CD4-positive, alpha-beta T cell treated with Interleukin-15 for 1 hour (primary cell): ENCODE measurements at places on chromosomes 3 and 15.

GRCh38 chr15:74392451-74392830, 25.0 kb upstream of the CYP11A1 start:
- no peak for DNase-seq

DNA sequence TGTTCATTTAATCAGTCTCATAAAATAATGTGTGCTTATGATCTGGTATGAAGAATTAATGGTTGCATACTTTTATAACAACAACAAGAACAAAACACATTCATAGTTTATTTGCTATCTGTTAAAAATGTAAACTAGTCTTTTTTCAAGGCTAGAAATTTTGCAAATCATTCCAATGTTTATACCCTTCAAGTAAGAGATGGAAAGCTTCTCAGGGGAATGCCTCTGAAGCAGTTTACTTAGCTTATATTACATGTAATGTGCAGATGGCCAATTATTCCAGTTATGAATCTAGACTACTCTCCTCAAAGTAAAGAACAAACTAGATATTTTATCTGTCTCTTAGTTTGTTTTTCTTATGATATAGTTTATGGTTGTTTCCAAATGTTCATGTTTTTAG, 575.4 kb downstream of the NAALADL2 start:
- DNase-seq: no peak

DNA sequence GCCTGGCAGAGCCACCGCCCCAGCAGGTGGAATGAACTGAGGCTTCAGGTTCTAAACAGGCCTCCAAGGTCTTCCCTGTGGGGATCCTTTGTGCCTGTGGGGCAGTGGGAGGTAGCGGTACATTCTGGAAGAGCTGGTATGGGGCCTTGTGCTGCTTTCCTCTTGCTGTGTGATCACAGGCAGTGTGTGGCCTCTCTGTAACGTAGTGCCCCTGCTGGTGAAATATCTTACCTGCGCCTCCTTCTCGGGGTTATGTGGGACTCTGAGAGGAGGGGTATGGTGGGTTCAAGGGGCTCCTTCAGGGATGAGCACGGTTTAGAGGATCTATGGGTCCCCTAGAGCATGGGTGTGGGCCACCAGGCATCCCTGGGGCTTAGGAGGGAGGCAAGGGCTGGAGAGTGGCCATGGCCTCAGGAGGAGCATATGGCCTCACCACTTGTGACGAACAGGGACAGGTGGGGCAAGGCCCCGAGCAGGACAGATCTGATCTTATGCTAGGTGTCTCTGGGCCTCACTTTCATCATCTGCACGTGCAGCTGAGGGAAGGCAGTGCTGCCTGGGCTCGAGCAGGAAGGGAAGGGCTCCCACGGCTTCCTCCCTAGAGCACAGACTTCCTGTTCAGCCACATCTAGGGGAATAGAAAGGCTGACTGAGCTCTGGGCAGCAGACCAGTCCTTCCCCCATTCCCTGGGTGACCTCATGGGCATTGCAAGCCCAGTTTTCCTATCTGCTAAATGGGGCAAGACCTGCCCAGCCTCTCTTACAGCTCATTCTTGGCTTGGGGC, 1.9 kb upstream of the ALS2CL start:
- peak; percentile 64 for DNase-seq

DNA sequence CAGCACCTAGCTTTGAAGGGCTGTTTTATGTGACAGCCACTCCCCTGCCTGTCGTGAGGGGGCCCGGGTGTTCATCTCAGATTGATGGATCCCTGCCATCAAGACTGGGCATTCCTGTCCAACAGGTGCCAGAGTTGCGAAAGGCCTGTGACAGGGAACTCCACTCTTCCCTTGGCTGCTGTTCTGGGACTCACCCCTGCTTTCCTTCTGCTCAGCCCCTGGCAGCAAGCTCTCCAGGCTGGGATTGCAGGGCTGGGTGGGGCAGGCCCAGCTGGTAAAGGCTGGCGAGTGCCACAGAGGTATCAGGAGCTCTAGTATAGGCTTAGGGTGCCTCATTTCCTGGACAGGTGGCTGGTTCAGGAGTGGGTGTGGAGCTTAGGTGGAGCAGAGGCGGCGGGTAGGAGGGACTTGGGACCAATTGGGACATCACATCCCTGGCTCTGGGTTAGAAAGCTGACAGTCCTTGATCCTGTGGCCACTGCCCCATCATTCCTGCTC, at the start of gene PLA2G4B:
PLA2G4B (plus strand) TSS at position 448 of the 498 bp plus-strand sequence. CDS start 67 bp downstream, outside the sequence.
- no peak for DNase-seq

- no peak for DNase-seq
These were observed 62.7 kb upstream of the SLCO3A1 start for GRCh38 chr15:91790836-91791235.

- DNase-seq: no peak
These were observed 17.8 kb upstream of the THUMPD3 start for GRCh38 chr3:9345041-9345440.

DNA sequence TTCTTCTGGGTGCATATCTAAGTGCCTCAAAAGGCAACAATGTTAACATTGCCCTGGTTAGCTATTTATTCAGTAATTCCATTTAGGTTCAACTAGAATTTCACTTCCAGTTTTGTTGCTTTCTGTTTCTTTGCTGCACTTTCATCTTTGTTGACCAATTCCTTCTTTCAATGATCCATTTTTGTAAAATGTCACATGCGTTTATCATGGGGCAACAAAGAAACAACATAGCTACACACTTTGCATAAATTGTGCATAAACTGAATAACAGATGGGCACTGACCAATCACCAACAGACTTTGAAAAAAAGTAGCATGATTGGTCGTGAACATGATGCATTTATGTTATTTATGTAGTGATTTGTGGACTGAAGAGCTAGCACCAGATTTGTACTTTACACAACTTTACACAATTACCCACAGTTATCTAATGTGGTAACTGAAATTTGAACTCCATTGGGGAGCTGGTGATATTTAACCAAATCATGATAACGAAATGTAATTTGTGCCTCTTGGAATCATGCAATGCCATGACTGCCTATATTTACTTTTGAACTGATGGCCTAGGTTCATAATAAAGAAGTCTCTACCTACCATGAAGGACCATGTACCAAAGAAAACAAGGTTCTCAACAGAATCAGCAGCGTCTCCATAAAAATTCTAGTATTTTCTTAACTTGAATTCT, 7.1 kb upstream of the CPOX start:
- no peak for DNase-seq

DNA sequence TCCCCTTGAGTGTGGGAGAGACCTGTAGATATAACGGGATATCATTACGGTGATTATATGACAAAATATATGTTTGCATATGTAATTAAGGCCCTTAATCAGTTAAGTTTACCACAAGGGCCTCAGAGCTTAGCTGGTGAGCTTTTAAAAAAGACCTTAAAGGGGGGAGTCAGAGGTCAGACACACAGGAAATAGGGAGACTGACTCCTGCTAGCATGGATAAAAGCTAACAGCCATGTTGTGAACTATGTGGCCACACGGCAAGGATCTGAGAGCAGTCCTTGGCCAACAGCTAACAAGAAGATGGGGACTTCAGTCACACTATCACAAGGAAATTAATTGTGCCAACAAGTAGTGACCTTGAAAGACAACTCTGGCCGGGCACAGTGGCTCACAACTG, 3.1 kb downstream of the STAG1 start:
- DNase-seq: no peak

DNA sequence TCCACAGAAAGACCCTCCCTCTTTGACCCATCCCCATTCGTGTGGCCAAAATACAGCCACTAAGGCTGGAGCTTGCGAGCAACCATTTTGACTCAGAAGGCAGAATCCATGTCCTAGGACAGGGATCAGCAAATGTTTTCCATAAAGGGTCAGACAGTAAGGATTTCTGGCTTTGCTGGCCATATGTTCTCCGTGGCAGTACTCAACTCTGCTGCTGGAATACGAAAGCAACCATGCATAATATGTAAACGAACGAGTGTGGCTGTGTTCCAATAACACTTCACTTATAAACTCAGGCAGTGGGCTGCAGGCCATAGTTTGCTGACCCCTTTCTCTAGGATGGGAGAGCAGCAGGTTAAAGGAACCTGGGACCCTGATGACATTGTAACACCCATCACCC, 77.6 kb upstream of the WNT5A start:
- DNase-seq: no peak

DNA sequence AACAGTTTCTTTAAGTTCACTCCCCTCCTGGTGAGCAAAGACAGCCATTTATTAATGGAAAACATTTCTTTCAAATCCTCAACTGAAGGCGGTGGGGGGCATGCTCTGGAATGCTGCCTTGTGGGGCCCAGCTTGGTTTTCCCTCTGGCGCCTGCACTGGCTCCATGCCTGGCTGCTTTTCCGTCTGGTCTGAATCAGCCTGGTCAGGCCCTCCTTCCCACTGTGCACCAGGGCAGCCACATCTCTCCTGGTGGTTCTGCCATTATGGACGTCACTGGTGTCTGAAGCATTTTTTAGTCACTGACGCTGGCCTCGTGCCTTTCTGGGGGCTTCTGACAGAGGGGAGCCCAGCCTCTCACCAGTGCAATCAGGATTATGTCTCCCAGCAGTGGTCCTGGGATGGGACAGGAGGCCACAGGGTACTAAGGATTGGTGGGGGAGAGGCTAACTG, 57.6 kb upstream of the APEH start:
- no peak for DNase-seq

DNA sequence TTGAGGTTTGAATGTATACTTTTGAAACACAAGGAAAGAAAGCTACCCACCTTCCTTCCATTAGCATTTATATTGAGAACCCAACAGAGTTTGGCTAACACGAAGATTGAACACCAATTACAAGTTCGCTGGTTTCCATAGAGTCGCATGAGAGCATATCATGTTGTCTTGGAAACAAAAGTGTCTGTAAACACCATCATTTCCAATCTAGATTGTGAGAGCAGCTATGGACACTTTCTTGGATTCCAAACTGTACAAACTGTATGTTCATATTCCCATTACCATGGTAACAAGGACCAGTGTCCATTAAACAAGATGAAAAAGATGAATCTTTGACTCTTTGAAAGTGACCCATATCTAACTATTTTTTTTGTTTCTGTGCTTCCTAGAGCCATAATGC, 529.9 kb upstream of the ROBO1 start:
- DNase-seq: no peak

GRCh38 chr3:150302246-150302645, 105.9 kb upstream of the TSC22D2 start:
- DNase-seq: no peak

DNA sequence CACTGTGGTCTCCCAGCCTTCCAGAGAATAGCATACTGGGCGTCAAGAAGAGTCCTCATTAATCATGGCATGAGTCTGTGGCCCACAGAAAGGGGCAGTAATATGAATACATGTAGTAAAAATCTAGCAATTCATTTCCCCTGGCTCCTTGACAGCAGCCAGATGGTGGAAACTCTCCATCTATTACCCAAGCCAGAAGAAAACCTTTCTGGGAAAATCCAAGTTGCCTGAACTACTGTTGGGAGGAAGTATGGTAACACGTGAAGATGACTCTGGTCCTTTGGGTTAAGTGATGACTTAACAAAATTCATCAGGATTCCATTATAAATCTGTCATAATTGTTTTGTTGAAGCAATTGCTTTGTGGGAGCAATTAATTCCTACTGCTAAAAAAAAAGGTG, 530.5 kb downstream of the FHIT start:
- no peak for DNase-seq

- DNase-seq: no peak
These were observed 172.8 kb upstream of the PLSCR5 start for GRCh38 chr3:146777941-146778340.
